ENCODE measurements at places on chromosomes 5 and 9. TPM values are rescaled to one million over a fixed set of nuclear protein-coding genes. Genes with fewer than 3 reads are reported as not detected.

The FBXW11 gene
- 42.7 TPM for polyA plus RNA-seq

The PTPRD gene
- polyA plus RNA-seq: 0.35 TPM

The PCDHB15 gene
- 0.31 TPM for polyA plus RNA-seq

GRCh38 chr5:89208811-89209210 is 325.8 kb upstream of the MEF2C start:
- no peak for DNase-seq

DNA sequence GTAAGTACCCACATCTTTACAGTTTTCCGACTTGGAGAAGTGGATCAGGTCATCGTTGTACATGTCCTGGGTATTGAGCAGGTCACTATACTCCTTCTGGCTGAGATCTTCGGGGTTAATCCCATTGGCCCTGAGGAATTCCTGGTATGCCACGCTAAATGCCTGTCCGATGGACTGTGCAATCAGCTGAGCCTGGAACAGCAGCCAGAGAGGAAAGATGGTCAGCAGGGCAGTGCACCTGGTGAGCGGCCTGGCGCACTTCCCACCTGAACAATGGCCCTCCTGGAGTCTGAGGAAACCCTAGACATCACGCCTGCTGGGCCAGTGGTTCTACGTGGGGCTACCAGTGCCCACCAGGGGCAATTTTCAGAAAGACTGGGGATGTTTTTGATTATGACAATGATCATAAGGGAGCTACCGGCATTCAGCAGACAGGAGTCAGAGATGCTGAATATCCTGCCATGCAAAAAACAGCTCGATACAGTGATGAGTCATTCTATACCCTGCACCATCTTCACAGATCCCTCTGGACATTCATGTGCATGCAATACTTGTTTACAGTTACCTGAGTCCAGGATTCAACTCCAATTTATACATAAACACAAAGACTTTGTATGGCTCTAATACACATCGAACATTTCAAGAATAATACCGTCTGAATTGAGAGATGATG is 127.2 kb downstream of the ENTREP1 start:
- no peak for DNase-seq

GRCh38 chr5:158998793-158999325 is 100.9 kb downstream of the EBF1 start:
- no peak for DNase-seq

GRCh38 chr5:170681013-170681433 is 102.5 kb upstream of the GABRP start:
- peak; percentile 37 for DNase-seq

The IL6ST gene
- 830 TPM for polyA plus RNA-seq

- DNase-seq: no peak
Observed at GRCh38 chr5:140342287-140342686, 4.1 kb downstream of the HBEGF start.
